ENCODE measurements at places on chromosomes 2 and 18.

- no peak for DNase-seq
These were observed 164.5 kb downstream of the XIRP2 start for GRCh38 chr2:167052825-167053224.

GRCh38 chr2:127347015-127347414 is 40.8 kb downstream of the MAP3K2 start:
- DNase-seq, result no peak

DNA sequence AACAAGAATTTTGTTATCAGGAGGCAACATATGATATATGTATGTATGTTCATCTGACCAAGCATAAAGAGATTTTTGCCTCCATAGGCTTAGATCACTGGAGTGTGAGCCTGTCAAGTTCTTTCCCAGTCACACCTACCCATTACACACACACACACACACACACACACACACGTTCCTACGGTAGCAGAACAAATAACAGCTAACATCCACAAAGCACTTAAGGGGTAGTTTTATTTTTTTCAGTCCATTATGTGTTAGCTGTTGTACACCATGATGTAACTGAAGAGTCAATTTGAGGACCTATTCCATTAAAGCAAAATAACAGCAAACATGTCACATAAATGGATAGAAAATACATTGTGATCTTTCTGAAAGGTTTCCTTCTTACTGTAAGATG is 39.5 kb downstream of the UGP2 start:
- no peak for DNase-seq

- DNase-seq, result no peak
These were observed 121.5 kb upstream of the SPATS2L start for GRCh38 chr2:200184748-200185627.

DNA sequence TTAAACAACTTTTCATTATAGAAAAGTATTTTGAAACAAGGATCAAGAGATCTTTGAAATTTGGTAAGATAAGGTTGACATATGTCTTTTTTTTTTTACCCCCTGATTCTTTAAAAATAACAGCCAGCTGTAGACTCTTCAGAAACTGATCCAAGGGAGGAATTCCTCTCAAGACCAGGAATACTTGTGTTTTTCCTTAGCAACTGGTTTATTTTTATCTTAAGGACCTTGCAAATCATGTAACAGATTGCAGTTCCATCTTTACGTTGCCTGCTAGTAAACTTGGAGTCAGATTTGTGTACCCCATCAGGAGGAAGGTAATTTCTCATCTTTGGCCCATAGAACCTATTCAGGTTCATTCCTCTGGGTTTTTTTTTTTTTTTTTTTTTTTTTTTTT is 71.6 kb downstream of the BOLA3 start:
- DNase-seq, result no peak

DNA sequence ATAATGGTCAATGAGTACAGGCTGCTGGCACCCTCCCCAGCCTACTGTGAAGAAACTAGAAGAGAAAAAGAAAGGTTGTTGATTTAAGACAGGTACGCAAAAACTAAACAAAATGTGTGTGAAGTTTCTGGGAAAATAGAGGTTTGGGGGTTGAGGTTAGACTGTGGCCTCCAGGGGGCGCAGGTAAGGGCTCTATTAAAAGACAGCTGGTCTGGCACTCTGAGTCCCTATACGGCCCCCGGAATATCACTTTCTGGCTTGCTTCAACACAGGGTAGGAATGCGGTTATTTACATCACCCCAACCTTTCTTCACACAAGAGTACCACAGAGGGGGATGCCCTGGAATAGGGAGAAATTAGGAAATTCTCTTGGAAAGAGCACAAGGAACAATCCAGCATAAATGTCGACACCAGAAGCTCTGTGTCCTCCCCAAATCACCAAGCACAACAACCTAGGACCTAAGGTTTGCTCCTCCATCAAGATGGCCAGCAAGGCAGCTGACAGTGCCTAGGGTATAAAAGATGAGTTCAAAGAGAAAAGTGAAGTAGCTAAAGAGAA is 480.8 kb upstream of the KLHL29 start:
- no peak for DNase-seq

GRCh38 chr2:23705771-23706612 is 220.9 kb downstream of the ATAD2B start:
- DNase-seq, result no peak

DNA sequence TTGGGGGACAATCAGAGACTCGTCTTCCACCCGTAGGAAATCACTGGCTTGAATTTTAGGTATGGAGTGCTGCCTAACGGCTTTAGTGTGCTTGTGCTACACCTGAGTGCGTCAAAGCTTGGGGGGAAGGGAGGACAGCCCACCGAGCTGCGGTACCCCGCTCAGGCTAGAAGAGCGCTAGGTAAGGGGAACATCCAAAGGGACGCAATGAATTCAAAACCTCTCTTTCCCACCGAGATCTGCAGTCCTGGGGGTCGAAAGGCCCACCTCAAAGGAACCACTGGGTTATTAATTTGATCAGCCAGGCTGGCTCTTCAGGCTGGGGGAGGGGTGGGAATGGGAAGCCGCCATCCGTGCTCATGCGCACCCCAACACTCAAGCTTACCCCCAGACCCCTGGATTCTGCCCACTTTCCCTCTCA is 2.7 kb downstream of the EPHA4 start:
- DNase-seq, result no peak

GRCh38 chr2:239227661-239228371 is 173.0 kb downstream of the HDAC4 start:
- DNase-seq, result no peak

DNA sequence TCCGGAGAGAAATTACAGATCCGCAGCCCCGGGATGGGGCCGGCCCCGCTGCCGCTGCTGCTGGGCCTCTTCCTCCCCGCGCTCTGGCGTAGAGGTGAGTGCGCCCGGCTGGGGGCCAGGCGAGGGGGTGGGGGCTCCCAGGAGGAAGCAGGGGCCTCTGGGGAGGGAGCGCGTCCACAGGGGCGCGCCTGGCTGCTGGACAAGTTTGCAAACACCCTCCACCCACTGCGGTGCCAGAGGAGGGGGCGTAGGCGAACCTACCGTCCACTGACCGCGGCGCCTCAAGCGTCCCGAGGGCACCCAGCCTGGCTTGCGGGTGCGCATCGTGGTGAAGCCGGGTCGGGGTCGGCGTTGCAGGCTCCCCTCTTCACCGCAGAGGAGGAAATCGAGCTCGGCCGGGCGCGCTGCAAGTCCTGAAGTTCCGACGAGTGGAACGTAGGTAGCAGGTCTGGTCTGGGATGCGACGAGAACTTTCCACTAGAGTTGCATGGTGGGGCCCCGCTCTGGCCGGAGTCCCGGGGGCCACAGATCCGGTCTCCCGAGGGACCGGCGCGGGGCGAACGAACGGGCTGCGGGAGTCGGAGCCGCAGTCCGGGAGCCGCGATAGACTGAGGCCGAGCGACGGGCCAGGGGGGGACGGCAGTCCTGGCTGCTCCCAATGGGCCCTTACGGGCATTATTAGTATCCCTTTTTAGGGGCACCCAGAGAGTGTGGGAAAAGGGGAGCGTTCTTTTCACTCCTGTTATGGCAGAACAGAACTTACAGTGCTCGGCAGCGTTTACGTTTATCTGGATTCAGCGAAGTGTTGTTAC is 502 bp downstream of the MERTK start:
- no peak for DNase-seq

DNA sequence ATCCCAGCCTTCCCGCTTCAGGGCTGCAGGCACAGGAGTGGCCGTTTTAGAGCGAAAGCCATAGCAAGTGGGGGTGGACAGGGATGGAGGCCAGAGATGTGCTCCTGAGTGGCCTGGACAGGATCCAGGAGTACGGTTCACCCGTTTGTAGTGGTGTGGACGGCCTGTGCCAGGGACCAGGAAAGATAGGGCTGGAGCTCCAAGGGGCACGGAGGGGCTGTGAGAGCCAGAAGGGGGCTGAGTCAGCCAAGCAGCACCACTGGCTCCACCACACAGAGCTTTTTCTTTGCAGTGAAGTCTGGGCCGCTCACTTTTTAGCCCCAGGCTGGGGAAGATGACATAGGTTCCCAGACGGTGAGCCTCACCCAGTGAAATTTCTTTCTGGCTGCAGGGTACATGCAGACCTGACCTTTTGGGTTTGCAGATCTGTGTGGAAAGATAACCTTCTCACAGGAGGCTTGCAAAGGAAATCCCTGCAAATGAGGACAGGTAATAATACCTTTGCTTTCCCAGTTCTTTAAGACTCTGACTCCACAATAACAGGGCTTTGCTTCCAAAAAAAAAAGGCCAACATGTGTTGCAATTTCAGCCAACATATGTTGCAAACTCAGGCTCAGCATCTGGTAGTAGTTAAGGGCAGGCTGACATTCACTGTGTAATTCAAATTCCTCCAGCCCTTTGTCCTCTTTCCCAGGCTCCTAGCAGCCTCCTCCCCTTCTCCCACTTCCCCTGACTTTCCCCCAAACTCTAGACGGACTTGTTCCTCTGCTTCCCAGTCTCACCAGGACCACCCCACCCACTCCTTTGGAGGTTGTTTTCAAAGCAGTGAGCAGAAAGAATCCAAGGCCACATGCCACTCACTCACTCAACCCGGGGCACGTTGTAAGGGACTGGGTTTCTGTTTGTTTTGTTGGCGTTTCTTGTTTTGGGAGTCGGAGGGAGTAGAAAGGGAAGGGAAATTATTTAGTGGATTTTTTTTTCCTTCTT is 20.3 kb upstream of the LAPTM4A start:
- no peak for DNase-seq

DNA sequence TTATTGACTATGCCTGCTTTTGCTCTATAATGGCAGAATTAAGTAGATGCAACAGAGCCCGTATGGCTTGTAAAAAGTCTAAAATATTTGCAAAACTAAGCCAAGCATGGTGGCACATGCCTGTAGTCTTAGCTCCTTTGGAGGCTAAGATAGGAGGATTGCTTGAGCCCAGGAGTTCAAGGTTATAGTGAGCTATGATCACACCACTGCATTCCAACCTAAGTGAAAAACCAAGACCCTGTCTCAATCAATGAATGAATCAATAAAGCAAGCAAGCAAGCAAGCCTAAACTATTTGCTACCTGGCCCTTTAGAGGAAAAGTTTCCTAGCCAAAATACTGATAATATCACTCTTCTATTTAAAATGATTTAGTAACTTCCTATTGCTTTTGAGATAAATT is 260.0 kb downstream of the OTX1 start:
- DNase-seq, result no peak

DNA sequence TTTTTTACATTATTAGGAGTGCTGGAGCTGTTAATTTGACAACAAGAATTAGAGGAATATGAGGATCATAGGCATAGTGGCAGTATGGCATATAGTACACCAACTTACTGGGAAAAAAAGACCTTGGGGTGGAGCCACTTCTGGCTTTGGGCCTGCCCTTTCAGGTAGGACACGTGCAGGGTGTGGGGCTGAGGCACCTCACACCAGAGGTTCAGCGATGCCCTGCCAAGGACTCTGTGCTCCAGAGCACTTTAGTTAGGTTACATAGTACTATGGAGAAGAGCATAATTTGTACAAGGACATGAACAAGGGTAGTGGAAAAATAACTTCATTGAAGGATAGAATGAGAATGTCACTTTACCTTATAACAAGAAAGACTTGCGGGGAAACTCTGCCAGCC is 77.1 kb upstream of the CD302 start:
- no peak for DNase-seq

- DNase-seq, result no peak
These were observed 23.3 kb upstream of the NPAS2 start for GRCh38 chr2:100796499-100797100.

- no peak for DNase-seq
These were observed 61.2 kb upstream of the LRRTM1 start for GRCh38 chr2:80365762-80366161.

GRCh38 chr2:239819091-239819973 is 205.8 kb downstream of the NDUFA10 start:
- DNase-seq, result no peak

GRCh38 chr2:84969511-84970209 is 1.3 kb upstream of the KCMF1 start:
- peak; percentile 7 for DNase-seq

DNA sequence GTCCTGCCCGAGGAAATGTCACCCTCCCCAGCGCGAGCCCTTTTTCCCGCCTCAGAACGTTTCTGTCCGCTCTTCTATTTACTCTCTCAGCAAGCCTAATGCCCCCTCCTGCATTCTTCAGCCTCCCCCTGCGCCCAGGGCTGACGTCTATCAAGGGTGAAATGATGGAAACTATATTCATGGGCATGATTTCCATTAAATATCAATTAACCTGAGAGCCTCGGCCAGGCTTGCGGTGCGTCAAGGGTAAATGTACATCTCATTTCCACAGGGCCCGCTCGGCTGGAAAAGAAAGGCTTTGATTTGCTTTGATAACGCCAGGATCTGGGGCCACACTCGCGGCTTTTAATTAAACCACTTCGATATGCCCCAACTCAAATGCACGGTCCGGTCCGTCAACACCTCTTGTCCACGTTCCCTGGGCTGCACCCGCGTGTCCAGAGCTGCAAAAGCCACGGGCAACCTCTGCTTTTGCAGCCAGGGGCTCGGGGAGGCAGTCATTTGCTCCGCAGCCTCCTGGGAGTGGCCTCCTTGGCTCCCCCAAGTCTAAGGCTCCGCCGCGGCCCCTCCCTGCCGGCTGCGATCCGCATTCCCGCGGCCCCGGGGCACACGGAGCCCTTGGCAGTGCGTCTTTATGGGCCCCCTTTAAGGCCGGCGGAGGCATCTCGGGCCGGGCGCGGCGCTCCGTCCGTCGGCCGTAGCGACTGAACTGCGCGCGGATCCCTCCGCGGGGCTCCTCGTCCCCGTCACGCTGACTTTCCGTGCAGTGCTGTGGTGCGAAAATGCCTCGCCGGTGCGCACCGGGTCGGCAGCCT is at the start of gene HOXD8:
Gene HOXD8 (plus strand): TSS at position 724 of the 815 bp plus-strand sequence. CDS start 662 bp downstream, outside the sequence.
- no peak for DNase-seq

DNA sequence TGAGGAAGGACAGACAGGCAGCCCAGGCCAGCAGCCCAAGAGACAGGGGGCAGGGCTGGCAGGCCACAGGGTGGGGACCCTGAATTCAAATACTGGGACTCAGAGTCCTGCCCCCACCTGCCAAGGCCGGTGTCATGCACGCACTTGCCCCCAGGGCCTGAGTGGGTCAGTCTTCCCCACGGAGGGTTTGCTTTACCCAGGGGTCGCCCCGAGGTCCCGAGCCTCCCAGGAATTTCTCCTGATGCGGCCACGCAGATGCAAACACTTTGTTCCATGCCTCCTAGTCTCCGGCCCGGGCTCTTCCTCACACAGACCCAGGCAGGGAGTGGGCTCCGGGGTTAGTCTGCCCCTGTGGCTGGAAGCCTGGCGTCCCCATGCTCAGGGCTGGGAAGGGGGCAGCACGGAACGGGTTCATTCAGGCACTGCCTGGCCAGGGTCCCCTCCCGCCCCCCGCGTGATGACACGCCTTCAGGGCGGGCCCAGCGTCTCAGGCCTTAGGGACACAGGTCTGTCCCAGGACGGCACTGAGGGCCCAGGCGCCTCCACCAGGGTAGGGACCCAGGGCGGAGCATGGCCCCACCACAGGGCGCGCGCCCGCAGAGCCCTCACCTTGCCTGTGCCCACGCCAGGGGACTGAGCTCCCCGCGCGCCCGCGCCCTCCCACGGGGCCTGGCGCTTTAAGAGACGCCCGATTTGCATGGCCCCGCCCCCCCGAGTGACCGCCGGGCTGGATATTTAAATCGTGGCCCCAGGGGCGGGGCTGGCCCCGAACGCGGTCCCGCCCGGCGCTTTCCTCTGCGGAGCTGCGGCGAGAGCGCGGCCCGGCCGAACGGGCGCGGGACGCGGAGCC is at the start of gene SNED1:
Gene SNED1 (plus strand): TSS at position 763 of the 850 bp plus-strand sequence. CDS start 220 bp downstream, outside the sequence.
- peak; percentile 38 for DNase-seq
